RWPE1 (cell line): ENCODE measurements at places on chromosomes 16 and 17.

- no peak for DNase-seq
These were observed 28.1 kb upstream of the MLYCD start for GRCh38 chr16:83870830-83871229.

GRCh38 chr17:4135489-4135888 lies 7.3 kb downstream of the ZZEF1 start:
- DNase-seq: no peak

DNA sequence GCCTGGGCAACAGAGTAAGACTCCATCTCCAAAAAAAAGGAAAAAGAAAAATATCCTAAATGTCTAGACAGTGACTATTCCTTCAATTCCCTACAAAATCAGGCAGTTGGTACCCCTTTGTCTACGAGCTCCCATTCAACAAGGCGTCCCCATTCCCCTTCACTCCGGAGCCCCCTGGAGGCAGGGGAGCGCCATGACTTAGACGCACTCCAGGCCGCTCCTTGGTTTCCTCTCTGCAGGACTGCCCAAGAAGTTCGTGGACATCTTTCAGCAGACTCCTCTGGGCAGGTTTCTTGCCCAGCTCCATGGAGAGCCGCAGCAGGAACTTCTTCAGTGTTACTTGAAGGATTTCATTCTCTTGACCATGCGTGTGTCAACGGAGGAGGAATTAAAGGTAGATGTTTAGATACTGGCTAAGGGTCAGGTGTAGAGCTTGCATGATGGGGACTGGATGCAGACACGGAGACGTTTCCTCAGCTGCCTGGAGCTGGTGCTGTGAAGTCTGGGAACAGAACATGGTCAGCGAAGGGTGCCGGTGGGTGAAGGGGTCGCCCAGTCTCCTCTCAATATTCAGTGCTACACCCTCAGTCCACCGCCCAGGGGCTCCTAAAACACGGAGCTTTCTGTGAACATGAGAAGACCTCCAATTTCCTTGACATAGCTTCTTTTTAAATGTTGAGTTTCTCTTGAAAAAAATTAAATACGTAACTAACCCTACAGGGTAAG lies 53.3 kb upstream of the ENDOV start:
- DNase-seq: peak; percentile 21

DNA sequence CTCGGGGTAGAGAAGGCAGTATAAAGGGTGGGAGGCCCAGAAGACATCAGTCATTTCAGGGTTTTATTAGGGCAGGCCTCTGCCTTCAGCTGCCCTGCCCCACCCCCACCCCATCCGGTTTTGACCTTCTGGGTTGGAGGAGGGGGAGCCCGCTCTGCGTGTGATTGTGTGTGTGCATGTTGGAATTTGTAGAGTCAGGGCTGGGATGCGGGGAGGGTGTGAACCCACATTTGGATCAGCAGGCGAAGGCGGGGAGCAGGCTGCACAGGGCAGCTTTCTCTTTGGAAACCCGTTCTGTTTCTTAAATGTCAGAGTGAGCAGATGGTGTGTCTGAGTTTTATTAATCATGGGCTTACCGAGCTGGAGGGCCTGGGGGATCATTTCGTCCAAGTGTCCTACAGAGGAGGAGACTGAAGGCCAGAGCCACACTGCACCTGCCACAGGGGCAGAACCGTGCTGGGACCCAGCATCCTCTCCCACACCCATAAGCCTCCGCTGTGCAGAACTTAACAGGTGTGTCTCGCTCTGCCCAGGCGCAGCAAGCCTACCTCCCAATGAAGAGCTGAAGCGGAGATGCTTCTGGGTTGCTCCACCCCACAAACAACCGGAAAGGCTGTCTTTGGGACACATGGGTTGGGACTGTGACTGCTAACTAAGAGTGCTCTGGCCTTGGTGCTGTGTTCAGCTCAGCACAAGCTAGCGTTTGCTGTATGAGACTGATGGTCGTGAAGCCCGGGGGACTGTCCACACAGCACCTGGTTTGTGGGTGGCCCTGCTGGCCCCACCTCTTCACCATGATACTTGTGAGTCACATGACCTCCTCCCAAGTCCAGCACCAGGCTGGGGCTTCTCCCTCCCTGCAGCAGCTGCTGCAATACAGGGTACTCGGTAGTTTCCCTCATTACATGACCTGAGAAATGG lies 70.9 kb upstream of the GSE1 start:
- DNase-seq: no peak

GRCh38 chr16:74577882-74578366 lies 29.0 kb downstream of the GLG1 start:
- DNase-seq: peak; percentile 55

- no peak for DNase-seq
These were observed 520.8 kb upstream of the ZFHX3 start for GRCh38 chr16:73568769-73569168.

DNA sequence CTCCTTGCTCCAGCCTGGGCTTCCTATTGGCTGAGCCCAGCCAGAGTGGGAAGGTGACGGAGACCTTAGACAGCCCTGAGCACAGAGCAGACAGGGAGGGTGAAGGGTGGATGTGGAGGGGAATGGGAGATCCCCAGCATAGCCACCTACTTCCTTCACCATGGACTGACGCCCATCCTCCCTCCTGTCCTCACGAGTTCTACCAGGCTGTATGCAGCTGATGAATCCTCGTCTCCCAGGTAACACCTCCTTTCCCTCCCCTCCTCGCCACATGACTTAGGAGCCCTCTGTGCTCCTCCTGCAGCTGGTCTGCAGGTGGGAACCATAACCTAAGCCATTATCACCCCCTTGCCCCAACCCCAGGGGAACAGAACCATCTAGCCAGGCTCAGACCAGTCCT lies 9.0 kb upstream of the CRHR1 start:
- no peak for DNase-seq

GRCh38 chr16:50281391-50282009 lies 15.1 kb downstream of the ADCY7 start:
- DNase-seq: no peak

DNA sequence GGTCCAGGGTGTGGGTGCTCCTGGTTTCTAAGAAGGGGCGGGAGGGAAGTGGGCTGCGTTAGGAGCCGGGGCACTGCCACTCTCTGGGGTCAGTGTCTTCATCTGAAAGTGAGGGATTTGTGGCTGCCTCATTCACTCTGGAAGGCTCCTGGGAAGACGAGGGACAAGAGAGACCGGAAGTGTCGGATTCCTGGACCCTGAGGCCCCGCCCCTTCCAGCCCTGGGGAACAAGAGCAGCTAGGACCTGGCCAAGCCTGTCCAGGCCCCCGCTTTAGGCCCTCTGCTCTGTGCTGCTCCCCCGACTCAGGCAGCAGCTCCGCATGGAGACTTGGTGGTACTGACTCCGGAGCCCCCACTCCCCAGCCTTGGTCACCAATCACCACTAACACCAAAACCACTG lies 6.5 kb downstream of the LGALS3BP start:
- DNase-seq: no peak

- no peak for DNase-seq
These were observed 157.3 kb downstream of the CDH13 start for GRCh38 chr16:82783933-82784572.

DNA sequence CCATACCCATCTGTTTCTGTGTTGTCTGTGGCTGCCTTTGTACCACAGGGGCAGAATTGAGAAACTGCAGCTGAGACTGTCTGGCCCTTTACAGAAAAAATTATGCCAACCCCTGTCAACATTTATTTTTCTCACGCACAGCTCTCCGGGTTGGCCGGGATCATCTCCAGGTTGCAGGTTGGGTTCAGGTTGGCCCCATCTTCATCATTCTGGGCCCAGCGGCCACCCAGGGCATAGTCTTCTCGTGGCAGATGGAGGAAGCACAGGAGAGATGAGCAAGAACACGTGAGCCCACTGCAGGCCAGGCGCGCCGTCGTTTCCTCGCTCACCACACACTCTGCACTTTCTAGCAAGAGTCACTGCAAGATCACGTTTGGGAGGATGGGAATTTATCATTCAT lies 66.1 kb upstream of the SEC14L1 start:
- no peak for DNase-seq

- no peak for DNase-seq
These were observed 6.3 kb upstream of the MMP28 start for GRCh38 chr17:35801583-35802224.

- DNase-seq: peak; percentile 21
These were observed 43.7 kb downstream of the SEC14L1 start for GRCh38 chr17:77184474-77184873.

GRCh38 chr17:68598545-68598961 lies 2.6 kb downstream of the FAM20A start:
- DNase-seq: no peak

GRCh38 chr16:81680444-81681275 lies 98.4 kb upstream of the PLCG2 start:
- no peak for DNase-seq

DNA sequence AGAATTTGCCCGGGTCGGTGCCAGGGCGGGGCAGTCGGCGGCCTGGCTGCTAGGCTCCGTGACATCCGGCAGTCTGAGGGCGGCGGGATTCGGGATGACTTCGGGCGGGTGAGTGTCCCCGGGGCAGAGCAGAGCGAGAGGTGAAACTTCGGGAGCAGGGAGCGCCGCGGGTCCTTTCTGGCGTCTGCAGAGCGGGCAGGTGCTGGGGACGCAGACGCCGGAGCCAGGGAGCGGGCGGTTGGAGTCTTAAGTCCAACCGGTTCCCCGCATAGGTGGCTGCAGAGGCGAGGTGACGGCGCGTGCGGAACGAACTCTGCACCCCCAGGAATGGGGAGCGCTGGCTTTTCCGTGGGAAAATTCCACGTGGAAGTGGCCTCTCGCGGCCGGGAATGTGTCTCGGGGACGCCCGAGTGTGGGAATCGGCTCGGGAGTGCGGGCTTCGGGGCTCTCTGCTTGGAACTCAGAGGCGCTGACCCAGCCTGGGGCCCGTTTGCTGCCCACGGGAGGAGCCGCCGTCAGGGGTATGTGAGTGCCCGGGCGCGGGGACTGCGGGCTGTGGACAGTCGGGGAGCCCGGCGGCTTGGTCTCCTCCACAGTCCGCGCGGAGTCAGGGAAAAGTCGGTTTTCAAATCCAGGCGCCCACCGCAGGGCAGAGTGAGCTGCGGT lies at the start of gene B4GALNT2:
TSS of gene B4GALNT2 (plus strand) at position 71 of the 666 bp plus-strand sequence. CDS start at position 95, 24 bp downstream.
- DNase-seq: no peak

DNA sequence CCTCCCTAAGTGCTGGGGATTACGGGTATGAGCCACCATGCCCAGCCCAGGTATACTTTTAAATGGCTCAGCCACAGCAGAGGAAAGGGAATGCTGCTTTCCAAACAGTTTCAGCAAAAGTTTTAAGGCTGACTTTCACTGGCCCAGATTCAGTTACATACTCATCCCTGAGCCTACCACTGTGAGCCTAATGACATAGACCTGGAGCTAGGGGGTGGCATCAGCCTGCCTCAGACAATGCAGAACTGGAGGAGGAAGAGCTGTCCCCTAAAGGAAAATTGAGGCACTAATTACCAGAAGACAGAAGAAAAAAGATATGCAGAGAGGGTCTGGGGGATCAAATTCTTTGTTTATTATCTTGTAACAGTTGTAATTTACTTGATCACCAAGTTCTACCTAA lies 43.9 kb downstream of the HS3ST4 start:
- no peak for DNase-seq

- DNase-seq: no peak
These were observed 10.4 kb downstream of the NCBP3 start for GRCh38 chr17:3835410-3836229.

- no peak for DNase-seq
These were observed 10.1 kb upstream of the KREMEN2 start for GRCh38 chr16:2953706-2954627.

GRCh38 chr17:6347776-6348175 lies 87.1 kb downstream of the AIPL1 start:
- DNase-seq: no peak

DNA sequence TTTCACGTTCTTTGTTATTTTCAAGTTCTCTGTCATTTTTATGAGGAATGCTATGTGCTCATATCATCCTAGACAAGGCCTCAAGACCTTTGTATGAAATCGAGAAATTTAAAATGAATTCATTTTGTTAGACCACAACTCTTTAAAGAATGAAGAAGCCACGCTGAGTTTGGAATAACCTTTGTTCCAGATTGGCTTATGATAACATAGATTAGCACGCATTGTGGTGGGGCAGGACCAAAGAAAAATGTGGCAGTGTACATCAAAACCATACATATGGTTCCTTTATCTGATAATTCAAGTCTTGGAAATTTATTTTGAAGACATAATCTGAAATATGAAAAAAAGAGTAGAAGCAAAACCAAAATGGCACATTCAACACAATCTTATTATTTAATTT lies 2.2 kb downstream of the HSD17B2 start:
- no peak for DNase-seq

DNA sequence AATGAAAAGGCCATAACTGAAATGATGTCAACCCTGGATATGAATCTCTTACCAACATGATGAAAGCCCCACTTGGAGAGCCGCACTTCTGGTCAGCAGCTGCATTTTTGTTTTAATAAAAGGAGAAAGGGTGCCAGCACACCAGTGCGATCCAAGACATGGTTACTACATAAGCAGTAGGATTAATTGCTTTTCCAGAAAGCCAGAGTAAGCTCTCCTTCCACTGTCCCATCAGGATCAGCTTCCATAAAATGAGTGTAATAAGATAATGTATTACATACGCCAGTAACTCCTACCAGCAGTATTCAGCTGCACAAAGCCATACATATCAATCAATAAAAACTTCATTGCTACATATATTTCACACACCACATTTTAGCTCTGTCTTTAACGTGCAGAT lies 26.3 kb upstream of the NACA2 start:
- no peak for DNase-seq

DNA sequence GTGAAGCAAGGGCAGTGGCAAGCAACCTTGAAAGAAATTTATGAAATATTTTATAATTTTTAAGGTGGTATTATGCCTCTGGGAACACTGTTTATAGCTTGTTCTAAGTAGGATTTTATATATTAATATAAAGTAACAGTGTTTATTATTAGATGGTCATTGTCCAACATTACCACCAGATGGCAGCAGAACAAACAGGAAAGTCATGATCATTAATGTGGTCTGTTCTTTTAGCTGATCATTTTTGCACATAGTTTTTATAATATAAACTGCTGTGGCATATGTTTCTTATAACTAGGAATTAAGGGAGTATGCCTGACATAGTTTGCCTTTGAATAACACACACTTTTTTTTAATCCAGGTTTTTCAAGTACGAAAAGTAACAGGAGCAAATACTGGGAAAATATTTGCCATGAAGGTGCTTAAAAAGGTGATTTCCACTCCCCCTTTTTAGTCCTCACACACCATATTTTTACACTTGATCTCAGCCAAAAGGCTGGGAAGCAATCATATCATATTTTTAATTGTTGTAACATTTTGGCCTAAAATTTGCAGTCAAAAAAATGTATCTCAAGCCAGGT lies 21.4 kb downstream of the RPS6KB1 start:
- peak; percentile 64 for DNase-seq

GRCh38 chr17:74531231-74531761 lies at the start of gene CD300LB:
Gene CD300LB, minus strand, starts transcription at chr17:74531475. Its CDS starts 125 bp downstream, at chr17:74531350.
- DNase-seq: no peak
